ENCODE measurements at places on chromosomes 4 and X. TPM values are rescaled to one million over a fixed set of nuclear protein-coding genes. Genes with fewer than 3 reads are reported as not detected.

The IRS4 gene
- total RNA-seq: not detected

The GSX2 gene
- total RNA-seq: not detected

The VCX2 gene
- total RNA-seq: not detected

The CT45A6 gene
- total RNA-seq: not detected

The ODAPH gene
- not detected for total RNA-seq

DNA sequence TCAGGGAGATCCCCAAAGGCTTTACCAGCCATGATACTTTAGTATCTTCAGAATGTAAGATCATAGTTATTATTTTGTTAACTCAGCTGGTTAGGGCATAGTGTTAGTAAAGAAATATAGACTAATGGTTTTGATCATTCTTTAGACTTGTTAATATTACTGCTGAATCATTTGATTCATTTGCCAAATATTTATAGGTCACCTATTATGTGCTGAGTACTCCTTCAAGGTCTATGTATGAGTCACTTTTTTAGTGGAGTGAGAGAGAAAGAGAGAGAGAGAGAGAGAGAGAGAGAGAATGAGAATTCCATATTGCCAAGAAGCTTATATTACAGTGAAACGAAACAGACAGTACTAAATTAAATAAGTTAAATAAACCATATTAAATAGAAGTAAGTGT, 110.3 kb downstream of the UBE2NL start:
- no peak for DNase-seq

GRCh38 chrX:65463550-65463949, 71.0 kb downstream of the LAS1L start:
- peak; percentile 3 for DNase-seq

- no peak for DNase-seq
These were observed 27.2 kb upstream of the TMSB4X start for GRCh38 chrX:12947545-12948235.

- DNase-seq: no peak
These were observed 8.1 kb downstream of the SNX25 start for GRCh38 chr4:185217408-185217975.

DNA sequence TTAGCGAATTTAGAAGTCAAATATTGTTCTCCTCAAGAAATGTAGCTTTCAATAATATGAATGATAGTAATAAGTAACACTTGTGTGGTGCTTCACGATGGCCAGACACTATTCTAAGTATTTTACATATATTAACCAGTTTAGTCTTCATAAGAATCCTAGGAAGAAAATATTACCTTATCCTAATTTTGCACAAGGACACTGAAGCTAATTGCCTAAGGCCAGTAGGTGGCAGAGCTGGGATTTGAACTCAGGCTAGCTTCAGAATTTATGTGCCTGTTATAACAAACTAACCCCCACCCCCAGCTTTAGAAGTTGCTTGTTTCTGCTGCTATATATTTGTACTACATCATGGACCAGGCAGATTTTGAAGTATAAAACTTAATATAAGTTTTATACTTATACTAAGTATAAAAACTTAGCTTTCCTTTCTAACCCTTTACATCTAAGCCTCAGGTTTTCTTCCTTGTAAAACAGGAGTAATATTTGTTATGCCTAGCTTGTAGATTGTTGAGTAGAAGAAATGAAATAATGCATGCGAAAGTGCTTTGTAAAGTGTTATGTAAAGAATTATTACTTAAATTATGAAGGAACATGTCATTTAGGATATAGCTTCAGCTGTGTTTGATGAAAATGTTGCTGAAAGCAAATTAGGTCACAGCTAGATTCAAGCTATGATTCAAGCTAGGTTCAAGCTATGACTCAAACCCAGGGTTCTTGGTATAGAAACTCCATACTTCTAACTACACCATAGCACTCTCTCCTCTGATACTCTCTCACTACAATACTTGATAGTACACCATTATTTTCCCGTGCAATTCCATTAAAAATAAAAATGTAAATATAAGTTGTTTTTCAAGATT, 4.2 kb upstream of the CDS1 start:
- DNase-seq: peak; percentile 58

DNA sequence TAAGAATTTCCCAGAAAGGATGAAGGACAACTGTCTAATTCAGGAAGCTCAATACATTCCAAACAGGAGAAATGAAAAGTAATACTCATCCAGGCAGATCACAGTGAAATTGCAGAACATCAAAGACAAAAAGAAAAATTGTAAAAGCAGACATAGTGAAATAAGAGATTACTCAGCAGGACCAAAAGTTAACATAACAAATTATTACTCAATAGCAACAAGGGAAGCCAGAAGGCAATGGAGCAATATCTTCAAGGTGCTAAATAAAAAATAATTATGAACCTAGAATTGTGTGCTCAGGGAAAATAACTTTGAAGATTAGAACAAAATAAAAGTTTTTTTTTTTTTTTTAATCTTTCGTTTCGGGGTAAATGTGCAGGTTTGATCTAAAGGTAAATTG, 30.5 kb upstream of the ENPP6 start:
- peak; percentile 17 for DNase-seq

- peak; percentile 47 for DNase-seq
These were observed 55.0 kb downstream of the SYTL5 start for GRCh38 chrX:38061335-38061734.

Measured in fibroblast of villous mesenchyme (primary cell).